RCC 7860 (cell line): ENCODE measurements at places on chromosomes 7 and 10.

- no peak for DNase-seq
Observed at GRCh38 chr7:73438547-73439409, 5.2 kb downstream of the FZD9 start.

- no peak for DNase-seq
Observed at GRCh38 chr10:94287336-94287735, 75.4 kb downstream of the NOC3L start.

DNA sequence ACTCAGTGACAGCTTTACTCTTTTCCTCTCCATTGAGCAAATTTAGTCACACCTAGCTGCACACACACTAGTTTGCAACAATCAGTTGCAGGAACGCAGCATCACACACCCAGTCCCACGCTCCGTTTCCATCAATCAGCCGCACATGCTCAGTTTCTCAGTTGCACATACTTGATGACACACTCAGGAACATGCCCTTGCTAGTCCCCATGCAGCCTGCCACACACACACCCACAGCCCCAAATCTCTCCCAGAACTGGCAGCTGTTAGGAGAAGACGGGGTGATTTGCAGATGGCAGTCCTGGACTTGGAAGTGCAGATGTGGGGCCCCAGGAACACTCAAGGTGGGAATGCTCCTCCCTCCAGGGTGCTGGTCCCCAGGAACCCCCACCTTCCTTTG lies 7.7 kb downstream of the LBX1 start:
- no peak for DNase-seq

- no peak for DNase-seq
Observed at GRCh38 chr7:46459942-46460341, 538.9 kb upstream of the IGFBP3 start.

DNA sequence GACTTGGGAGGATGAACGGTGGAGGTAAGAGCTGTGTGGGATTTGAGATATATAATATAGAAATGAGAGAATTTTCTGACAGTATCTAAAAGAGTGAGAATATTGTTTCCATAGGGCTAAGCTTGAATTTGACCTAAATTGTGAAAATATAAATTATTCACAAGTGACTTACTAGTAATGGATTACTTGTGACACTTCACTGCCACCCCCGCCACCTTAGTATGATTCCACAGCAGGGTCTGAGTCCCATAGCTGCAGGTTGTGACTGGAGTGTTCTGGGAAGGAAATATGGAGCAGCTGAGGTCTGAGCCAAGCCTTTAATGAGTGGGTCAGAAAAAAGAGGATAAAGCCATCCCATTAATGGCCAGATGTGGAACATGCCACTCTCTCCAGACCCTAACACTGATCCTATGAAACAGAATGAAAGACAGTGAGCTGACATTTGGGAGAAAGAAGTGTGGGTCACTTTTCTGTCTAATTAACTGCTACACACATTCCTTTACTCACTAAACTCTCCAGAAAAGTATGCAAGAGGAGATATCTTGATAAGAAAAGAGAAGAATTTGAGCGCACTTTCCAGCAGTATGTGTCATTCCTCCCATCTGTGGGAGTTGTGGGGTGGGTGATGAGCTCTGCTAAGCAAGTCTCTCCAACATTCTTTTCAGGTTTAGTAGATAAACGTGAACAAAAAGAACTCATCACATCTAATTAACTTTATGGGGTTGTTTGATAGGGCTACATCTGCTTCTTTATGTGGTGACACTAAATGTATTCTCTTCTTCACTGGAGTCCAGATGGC lies 1193.4 kb downstream of the SORCS3 start:
- no peak for DNase-seq
